H9 (cell line): ENCODE measurements at places on chromosomes 13 and 19. TPM values are rescaled to one million over a fixed set of nuclear protein-coding genes. Genes with fewer than 3 reads are reported as not detected.

- no peak for DNase-seq
Measured at GRCh38 chr13:23899555-23899954, 2.3 kb upstream of the C1QTNF9B start.

The LRRC4B gene
- total RNA-seq, result 3.7 and 3.8 TPM in 2 replicates

The CUL4A gene
- 94.7 and 97.9 TPM in 2 replicates for total RNA-seq

The THSD8 gene
- 45.8 and 48.1 TPM in 2 replicates for total RNA-seq

DNA sequence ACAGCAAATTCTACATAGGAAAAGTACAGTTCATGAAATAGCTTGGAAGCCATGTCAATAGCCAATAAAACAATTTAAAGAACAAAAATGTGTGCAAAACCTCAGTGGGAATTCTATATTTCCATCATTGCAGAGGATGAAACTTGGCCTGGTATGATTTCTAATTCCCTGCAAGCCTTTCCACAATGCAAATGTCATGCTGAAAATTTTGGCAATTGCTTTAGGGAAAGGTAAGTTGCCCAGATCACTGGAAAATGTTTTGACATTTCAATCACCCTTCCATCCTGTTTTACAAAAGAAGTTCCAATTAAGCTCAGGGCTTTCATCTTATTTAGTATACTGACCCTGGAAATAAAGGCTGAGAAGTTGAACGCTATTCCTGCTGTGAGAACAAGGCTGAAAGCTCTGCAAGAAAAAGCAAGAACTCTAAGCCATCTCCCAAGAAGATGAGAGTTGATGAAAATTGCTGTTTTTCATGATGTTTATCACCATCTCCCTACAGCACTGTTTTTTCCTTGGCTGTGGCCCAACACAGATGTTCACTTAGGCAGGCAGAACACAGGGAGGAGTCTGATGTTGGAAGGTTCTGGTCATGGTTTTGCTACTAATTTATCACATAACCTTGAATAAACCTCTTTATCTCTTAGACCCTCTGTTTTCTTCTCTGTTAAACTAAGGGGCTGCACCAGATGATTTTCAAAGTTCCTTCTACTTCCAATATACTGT, 263.7 kb downstream of the KCTD12 start:
- DNase-seq, result no peak

DNA sequence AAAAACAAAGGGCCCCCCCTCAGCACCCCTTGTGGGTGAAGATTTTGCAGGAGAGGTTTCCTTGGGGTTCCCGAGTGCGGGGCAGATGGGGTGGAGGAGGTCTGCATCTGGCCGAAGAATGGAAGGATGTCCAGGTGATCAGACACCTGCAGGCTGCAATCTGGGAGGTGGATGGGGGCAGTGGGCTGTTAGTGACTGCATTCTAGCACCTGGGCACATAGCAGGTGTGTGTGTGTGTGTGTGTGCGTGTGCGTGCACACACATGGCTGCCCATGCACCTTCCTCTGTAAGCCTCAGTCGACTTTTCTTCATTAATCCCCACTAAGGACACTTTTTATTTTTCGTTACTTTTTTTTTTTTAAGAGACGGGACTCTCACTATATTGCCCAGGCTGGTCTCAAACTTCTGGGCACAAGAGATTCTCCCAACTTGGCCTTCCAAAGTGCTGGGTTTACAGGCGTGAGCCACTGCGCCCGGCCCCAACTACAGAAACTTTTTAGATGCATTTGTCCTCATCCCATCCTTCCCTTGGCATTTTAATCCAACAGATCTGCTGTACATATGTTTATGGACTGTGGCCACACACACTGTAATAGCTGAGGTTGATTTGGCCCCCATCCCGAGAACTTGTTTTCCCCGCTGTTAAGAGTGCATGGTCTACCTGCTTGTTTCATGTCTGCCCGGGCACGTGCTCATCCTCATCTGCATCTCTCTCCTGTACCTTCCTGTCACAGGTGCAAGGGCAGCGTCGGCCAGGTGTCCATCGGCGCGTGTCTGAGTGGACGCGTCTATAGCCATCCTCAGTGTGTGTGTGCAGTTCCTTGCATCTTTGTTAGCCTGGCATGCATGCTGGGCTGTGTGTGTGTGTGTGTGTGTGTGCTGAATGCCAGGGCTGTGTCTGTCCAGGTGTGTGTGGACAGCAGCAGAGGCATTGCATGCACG, 731 bp downstream of the MAG start:
- DNase-seq, result no peak

- DNase-seq, result peak; percentile 98
Measured at GRCh38 chr19:6464070-6464873, at the start of gene CRB3. Gene CRB3, plus strand, starts transcription at chr19:6464271. Its CDS starts 431 bp downstream, at chr19:6464702.

DNA sequence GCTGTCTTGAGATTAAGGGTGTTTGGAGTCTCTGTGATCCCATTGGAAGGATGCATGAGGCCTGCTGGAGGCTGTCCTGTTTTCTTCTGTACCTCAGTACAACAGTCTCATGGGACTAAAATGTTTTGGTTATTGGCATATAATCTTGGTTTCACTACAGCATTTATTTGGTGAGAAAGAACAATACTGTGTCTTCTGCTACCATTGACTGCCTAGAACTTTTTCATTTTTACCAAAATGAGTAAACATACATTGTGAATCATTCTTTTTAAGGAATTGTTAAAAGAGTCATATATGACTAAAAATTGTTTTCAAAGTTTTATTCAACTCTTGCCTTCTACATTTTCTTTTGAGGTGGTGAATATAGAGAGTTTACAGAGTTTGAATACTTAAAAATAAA, 459.8 kb downstream of the GPC6 start:
- DNase-seq, result no peak

The EXOC3L2 gene
- 0.61 TPM in 2 replicates for total RNA-seq

DNA sequence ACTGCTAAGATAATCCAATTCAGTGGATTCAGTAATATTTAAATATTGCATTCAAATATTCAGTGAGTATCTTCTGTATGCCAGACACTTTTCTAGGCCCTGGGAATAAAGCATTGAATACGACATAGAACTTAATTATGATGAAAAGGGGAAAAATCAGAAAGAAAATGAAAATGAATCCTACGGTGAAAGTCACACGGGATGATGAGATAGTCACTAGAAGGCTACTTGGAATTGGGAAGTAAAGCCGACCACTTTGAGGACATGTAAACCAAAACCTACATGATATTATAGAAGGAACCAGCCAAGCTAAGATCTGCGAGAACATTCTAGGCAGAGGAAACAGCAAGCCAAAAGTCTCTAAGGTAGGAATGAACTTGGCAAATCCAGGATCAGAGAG, 10.1 kb downstream of the DPY19L3 start:
- no peak for DNase-seq

- DNase-seq, result no peak
Measured at GRCh38 chr19:11377237-11377636, 2.8 kb downstream of the SWSAP1 start.

DNA sequence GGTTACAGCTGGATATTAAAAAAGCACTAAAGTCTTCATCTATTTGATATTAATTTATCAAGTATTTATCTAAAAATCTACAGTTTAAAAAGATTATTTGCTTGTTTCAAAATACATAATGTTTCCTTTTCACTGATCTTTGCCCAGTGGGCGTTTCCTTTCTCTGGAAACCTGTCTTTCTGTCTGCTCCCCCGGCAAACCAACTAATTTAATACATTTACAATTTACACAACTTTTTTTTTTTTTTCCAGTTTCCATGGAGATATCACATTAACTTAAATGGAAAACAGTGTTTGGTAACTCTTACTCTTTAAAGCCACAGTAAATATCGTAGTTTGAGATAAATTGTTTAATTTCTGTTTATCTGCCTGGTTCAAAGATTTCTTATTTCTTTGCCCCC, 5.3 kb downstream of the GPC6 start:
- no peak for DNase-seq

GRCh38 chr13:23621316-23621645, 51.1 kb downstream of the TNFRSF19 start:
- DNase-seq, result no peak

DNA sequence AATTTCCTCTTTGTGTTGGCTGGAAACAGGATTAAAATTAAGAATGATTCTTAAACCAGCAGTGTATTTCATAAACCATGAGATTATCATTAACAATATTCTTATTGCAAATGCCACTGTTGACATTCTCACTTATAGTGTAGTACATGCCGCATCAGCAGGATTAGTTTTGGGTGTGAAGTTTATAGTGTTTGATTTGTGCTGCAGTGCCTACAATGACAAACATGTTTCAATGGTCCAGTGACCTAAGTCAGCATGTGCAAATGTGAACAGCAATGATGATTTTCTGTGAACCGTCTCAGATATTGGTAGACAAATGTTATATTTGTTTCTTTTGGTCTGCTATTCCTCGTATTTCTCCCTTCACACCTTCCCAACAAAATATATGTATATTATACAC, 49.8 kb upstream of the TDRD3 start:
- no peak for DNase-seq

- peak; percentile 43 for DNase-seq
Measured at GRCh38 chr19:4415352-4415751, 12.9 kb downstream of the CHAF1A start.

DNA sequence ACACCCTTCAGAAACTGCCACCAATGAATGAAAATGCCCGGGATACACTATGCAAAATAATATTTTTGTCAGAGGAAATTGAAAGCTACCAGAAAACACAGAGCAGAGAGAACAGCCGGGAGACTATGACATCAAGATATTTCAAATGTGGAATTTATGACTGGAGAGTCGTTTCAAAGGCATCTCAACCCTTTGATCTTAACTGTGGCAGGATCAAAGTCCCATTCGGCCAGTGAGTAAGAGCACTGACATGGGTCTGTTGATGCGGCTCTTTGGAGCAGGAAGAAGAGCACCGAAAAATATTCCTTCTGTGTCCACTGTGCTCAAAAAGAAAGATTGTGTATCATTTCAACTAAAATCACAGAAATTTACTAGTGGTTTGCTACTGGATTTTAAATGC, 201.9 kb downstream of the RFC3 start:
- no peak for DNase-seq

DNA sequence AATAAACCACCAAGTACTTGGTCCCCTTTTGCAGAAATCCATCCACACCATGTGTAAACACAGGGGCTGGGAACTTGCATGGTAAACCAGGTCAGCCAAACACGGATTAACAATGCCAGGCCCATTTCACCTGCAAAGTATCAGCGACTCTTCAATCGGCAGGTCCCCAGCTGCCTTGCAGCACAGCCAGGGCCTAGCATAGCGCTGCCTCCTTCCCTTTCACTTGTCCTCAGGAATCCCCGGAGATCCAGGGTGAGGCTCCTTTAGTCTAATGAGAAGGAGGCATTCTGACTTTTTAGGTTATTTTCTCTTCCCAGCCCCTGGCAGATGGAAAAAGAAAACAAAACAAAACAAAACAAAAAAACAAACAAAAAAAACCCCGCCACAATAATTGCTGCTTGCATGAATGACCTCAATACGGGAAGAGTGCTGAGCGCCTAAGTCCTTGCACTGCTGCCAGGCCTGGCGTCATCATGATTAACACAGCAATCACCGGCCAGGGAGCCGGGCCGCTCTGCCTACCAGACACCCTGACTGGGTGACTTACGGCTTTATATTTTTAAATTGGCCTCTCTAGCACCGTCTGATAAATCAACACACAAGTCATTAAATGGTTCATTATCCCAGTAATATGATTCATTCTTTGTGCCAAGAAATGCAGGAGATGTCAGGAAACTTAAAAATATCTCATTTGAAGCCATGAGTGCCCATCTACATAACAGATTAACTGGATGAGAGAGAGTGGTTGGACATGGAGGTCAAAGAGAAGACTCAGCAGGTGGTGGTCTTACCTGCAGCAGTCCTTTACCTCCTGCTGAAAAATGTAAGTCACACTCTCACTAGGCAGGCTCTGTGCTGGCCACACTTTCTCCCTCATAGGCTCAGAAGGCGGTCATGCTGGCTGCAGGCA, 692.7 kb downstream of the UQCRFS1 start:
- no peak for DNase-seq

The WDR62 gene
- total RNA-seq, result 28.5 and 30.0 TPM in 2 replicates

- DNase-seq, result no peak
Measured at GRCh38 chr13:64347664-64348063, 2882.5 kb downstream of the PCDH9 start.

DNA sequence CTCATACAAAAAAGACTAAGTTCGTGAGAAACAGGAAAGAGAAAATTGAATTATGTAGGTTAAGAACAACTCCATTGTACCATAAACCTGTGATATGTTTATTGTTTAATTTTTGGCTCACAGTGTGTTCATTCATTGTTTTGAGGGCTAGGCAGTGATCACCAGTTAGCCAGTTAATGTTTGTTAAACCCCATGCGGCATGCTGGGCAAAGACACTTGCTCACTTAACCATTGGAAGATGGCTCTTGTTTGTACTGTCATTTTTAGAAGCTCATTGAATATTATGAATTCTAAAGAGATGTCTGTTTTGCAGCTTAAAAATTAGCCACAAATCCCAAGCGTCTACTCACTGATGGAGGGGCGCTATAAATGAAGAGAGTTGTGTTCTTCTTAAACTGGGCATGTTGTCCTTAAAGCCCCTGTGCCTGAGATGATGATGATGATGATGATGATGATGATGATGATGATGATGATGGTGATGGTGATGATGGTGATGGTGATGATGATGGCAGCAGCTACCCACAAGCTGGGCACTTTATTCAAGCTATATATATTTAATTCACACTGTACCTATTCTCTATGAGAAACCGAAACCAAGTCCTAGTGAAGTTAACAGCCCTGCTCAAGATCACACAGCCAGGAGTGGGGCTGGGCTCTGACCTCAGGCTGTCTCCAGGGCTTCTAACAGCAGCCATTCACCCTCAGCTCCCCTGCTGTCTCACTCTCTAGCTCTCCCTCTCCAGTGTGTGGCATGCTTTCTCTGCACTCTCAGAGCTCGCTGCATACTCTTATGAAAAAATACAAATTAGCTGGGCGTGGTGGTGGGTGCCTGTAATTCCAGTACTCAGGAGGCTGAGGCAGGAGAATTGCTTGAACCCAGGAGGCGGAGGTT, 169.1 kb downstream of the SHISA2 start:
- no peak for DNase-seq

DNA sequence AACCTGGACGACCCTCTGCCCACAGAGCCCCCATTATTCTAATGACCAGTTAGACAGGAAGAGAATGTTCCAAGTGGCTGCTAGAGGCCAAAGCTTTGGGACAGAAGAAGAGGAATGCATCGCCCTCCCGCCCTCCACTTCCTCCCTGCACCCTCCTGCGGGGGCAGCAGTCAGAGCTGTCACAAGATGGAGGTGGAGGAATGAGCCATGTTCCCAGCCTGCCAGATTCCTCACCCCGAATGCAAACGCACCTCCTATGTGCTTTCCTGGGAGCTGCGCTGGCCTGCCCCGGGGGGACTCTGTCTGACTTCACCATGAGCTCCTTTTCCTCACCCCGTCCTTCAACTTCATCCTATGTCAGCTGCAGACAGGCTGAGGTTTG, 1.7 kb downstream of the YJEFN3 start:
- DNase-seq, result no peak
